ENCODE measurements at places on chromosomes 12 and 14.
A peak's percentile ranks its signal among the peaks of the same experiment; 100 is the strongest.

- no peak for DNase-seq
These were observed 471.6 kb upstream of the FOXG1 start for GRCh38 chr14:28294834-28295440.

DNA sequence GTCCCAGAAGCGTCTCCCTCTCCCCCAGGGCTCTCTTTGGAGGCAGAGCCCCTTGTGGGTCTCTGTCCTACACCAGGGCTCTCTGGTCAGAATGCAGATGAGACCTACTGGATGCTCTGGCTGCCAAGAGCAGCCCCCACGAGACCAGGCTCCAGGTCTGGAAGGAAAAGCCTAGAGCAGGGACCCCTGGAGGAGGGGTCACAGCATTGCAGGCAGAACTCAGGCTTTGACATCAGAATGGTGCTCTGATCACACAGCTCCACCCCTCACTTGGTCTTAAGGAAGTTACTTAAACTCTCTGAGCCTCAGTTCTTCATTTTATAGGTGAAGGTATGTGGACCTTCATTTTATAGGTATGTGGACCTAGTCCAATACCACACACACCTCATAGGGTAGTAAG lies 83.1 kb downstream of the ARL6IP4 start:
- DNase-seq: no peak

DNA sequence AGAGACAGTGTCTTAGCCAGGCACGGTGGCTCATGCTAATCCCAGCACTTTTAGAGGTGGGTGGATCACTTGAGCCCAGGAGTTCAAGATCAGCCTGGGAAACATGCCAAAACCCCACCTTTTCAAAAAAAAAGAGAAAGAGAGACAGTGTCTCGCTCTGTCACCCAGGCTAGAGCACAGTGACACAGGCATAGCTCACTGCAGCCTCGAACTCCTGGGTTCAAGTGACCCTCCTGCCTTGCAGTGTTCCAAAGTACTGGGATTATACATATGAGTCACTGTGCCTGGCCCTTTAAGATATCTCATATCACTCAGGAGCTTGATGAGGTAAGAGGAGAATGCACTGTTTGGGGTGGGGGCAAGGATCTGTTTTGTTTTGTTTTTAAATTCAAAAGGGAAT lies 48.1 kb upstream of the LTBP2 start:
- peak; percentile 23 for DNase-seq

GRCh38 chr12:83573671-83574070 lies 887.0 kb downstream of the TMTC2 start:
- DNase-seq: peak; percentile 93

- no peak for DNase-seq
These were observed 18.1 kb upstream of the KIF26A start for GRCh38 chr14:104120281-104120741.

DNA sequence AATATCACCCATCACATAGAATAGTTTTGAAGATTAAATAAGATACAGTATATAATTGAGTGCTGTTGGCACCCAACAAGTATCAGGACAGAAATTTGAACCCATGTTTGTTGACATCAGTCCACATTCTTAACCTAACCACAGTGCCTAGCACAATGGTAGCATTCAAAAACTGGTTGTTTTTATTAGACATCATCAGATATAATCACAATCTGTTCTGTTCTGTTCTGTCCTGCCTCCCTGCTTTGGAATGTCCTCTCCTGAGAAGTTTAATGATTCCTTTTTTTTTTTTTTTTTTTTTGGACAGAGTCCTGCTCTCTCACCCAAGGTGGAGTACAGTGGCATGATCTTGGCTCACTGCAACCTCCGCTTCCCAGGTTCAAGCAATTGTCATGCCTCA lies 476.6 kb downstream of the RMST start:
- no peak for DNase-seq

DNA sequence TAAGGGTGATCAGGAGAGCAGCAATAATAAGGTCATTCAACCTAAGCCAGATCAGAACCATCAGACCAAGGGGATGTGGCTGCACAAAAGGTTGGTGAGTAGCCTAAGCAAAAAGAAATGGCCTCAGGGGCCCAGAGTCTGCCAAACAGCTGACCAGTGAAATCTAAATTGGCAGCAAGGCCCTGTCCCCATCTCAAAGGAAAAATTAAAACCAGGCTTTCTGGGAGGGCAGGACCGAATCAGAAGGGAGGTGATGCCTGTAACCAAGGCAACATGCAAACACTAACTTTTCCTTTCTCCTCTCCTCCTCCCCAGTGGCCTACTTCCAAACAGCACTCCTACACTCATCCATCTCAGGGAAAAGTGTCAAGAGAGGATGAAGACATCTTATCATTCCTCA lies 256.4 kb downstream of the NUAK1 start:
- DNase-seq: peak; percentile 79

DNA sequence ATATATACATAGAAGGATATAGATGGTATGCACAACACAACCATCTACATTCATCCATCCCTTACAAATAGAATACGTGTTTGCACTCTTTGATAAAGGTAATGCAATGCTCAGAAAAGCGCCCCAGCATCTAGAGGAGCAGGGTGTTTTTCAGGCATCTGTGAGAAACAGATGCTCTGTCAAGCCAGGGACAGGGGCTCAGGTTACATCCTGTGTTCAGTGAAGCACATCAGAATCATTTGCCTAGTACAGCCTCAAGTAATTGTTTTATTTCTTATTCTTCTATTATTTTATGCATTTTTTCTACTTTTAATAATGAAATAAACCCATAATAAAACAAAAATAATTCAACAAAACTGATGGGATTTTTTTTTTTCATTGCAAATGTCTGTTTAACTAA lies 50.5 kb upstream of the HIF1A start:
- DNase-seq: no peak

DNA sequence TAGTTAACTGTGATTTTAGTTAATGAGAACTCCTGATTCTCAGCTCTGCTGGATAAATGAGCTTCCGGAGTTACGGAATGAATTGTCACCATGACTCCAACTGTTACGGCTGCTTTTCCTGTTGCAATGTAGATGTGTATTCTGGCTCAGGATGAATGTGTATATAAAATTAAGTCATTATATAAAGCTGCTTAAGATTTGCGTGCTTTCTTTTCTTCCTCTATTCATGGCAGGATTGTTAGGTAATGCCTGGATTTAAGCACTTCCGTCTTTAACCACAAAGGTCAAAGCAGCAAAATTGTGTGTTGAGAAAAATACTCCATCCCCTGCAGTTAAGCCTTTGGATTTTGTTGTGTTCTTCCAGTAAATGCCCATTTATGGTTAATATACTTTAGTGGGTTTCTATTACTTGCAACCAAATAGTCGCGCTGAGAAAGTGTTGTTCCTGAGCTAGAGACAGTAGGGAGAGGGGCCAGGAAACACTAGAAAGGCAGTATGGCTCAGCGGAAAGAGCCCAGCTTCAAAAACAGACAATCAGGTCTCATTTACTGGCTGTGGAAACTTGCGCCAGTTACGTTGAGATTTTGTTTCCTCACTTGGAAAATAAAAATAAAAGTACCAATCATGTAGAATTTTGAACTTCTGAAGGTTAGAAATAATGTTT lies 9.4 kb upstream of the CCDC175 start:
- DNase-seq: no peak

- no peak for DNase-seq
These were observed 12.3 kb downstream of the EP400 start for GRCh38 chr12:131962069-131962468.

GRCh38 chr12:38502415-38502814 lies 185.8 kb downstream of the ALG10B start:
- no peak for DNase-seq

GRCh38 chr12:116313194-116313927 lies 35.9 kb upstream of the MED13L start:
- peak; percentile 24 for DNase-seq

DNA sequence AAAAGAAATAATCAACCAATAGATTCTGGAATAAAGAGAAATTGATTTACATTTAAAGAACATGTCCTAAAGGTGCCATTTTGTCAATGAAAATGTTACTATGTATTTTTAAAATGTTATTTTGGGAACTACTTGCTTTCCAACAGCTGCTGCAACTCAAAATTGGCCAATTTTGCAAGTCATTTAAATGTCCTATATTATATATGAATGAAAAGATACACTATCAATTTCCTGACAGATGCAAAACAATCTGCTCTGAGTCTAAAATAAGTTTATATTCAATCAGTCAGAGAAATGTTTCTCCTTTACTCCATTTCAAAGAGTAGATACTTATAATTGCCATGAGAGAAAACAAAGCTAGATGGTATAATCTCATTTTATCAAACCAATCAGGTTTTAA lies 247.2 kb downstream of the ACSS3 start:
- no peak for DNase-seq

- no peak for DNase-seq
These were observed 152.1 kb upstream of the PLEKHG7 start for GRCh38 chr12:92550661-92551060.
